NCI-H1105 treated with DMSO at 0.1 percent for 48 hours (cell line): ENCODE measurements at places on chromosomes 16 and 17.

GRCh38 chr17:74135391-74136167 lies 67.9 kb upstream of the RPL38 start:
- DNase-seq, result no peak

DNA sequence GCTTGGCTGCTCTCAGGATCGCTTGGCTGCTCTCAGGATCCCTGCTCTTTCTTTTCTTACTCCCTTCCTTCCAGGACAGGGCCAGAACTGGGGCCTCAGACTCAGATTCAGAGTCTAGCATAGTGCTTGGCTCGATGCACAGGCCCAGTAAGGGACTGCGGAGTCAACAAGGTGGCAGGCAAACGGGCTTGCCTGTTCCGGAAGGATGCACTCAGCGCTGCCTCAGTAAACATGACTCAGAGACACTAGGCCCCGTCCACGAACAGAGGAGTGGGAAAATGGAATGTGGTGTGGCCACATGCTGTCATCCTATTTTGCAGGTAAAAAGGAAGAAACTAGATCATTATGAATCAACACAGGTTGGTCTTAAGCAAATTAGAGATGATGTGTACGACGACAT lies 9.8 kb downstream of the SPHK1 start:
- DNase-seq, result no peak

- no peak for DNase-seq
Measured at GRCh38 chr17:39534768-39535405, 72.8 kb downstream of the NEUROD2 start.

DNA sequence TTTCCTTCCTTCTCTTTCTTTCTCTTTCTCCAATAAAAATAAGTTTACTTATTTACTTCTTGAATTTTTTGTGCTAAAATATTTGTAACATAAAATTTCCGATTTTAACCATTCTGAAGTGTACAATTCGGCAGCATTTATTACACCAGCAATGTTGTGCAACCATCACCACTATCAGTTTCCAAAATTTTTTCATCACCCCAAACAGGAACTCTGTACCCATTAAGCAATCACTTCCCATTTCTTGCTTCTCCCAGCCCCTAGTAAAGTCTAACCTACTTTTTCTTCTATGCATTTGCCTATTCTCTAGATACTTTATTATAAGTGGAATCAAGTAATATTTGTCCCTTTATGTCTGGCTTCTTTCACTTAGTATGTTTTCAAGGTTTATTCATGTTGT lies 2.5 kb upstream of the HP start:
- no peak for DNase-seq

DNA sequence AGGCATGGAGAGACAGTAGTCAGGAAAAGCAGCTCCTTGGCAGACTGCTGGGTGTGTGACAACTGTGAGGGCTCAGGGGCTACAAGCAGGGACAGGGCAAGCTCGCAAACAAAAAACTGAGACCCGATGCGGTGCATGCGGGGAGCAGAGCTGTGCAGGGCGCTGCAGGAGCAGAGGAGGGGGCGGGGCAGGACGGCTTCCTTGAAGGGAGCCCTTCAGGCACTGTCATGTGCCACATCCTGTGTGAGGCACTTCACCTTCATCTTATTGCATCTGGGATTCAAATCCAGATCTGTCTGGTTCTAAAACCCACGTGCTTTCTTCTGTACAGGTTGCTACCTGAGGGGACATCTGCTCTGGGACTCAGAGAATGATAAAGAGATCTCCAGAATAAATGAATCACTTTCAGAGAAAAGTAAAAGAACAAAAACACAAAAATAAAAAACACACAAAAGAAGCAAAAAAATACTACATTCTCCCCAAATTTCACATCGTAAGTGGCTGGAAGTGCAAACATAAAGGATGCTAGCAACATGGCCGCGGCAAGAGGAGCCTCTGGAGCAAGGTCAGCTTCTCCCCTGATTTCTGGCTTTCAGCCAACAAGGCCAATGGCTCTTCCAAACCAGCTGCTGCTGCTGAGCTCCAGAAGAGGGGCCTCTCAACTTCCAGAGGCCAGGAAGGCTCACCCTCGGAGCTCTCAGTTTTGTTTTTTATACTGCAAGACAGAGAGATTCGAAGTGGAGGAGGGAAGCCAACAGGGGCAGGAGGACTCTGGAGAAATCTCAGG lies 14.2 kb downstream of the LYRM9 start:
- DNase-seq, result peak; percentile 17

DNA sequence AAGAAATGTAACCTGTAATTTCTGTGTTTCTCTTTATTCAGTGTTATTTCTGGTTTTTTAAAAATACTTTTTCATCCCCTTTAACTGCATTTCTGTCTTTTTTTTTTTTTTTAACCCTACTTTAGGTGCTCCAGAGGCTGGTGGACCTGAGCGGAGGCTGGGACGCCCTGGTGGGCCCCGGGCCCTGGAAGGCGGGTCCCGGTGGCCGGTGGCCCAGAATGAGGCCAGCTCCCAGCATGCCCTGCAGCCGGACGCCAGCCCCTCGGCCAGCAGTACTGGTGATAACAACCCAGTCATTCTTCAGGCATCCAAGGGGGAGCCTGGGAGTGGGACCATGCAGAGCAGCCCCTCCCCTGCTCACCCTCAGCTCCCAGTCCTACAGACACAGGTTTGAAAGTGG lies 1.5 kb downstream of the SRCAP start:
- DNase-seq, result no peak

- no peak for DNase-seq
Measured at GRCh38 chr16:7550096-7550495, 217.5 kb downstream of the RBFOX1 start.

DNA sequence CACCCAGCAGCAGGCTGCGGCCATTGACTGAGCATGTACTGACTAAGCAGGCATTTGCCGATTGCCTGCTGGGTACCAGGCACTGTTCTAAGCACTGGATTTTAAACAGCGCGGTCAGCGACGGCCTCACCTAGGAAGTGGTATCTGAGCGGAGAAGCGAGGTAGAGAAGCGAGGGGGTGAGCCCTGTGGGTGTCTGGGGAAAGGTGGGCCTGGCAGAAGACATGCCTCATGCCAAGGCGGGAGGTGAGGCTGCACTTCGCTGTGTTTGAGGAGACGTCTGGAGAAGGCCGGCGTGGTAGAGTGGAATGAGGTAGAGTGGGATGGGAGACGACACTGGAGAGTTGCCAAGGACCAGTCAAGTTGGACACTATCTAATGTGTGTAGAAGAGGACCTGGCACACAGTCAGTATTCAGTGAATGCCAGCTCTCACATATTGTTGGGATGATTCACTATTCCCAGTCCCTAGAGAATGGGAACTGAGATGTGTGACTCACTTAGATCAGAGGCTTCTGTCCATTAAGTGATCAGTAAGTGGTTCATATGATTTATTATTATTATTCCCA lies 14.4 kb downstream of the SYCE1L start:
- DNase-seq, result peak; percentile 14

DNA sequence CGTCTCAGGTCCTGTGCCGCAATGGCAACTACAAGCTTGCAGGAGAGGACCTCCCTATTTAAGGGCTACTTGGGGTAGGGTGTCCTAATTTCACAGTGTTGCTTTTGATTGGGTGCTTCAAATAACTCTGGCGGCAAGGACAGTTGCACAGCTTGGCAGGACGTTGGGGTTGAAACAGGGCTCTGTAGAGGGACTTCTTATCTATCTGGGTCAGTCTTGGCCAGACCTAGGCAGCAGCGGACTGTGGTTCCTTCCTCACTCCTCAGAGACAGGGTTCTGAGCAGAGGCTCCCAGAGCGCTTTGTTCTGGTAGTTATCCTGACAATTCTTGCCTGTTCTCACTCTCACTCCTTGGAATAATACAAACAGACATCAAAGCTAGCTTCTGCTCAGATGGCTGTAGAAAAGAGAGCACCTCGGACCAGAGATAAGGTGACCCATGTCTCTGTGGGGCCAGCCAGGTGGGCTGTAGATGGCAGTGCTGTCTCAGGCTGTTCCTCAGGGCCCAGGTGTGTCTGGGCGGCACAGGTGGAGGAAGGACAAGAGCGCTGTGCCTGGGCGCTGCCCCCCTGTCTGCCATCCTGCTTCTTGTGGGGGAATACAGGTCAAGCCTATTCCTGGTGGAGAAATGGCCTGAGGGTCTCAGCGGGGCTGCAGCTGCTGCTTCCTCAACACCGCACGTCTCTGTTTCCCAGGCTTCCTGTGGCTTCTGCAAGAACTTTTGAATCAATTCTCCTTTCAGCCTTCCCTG lies 61.0 kb downstream of the PLD6 start:
- DNase-seq, result no peak

DNA sequence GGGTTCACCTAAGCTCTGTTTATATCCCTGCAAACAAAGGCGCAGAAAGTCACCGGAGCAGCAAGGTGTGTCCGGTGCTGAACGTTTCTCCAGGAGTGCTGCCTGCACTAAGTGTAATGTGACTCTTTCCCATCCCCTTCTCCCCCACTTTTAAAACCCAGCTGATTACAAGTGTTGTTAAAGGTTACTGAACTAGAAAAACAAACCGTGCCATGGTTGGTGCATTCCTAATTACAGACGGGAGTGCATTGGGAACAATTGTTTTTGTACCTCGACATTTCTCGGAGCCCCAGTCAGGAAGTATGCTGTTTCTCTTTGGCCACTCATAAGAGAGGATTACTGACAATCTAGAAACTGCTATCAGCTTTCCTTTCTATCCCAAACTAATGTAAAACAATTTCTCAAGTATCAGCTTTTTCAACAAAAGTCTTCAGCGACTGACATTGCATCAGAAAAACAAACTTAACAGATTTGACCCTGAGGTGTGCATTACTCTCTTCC lies 441.0 kb upstream of the SALL1 start:
- peak; percentile 84 for DNase-seq

GRCh38 chr16:75931043-75931442 lies 204.8 kb upstream of the CPHXL start:
- DNase-seq, result no peak

GRCh38 chr16:73915935-73916334 lies 380.7 kb upstream of the PSMD7 start:
- no peak for DNase-seq

GRCh38 chr16:13803974-13804373 lies 116.0 kb upstream of the ERCC4 start:
- DNase-seq, result no peak

DNA sequence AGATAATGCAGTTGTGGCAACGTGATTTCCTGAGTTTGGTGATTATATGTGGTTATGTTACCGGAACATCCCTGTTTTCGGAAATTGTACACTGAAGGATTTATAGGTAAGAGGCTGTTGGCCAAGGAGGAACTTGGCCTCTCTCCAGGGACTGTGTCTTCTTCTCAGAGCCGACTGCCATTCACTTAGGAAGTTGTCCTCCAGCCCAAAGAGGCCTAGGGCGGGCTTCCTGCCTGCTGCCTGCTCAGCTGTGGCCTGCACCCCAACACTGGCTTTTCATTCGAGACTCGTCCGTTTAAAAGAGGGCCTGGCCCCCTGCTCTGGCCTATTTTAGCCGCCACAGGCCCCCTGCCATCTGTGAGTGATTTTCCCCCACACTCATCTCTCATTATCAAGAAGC lies 64.3 kb downstream of the ZDHHC7 start:
- DNase-seq, result no peak

GRCh38 chr16:50354629-50355456 lies 13.9 kb downstream of the BRD7 start:
- DNase-seq, result peak; percentile 64

DNA sequence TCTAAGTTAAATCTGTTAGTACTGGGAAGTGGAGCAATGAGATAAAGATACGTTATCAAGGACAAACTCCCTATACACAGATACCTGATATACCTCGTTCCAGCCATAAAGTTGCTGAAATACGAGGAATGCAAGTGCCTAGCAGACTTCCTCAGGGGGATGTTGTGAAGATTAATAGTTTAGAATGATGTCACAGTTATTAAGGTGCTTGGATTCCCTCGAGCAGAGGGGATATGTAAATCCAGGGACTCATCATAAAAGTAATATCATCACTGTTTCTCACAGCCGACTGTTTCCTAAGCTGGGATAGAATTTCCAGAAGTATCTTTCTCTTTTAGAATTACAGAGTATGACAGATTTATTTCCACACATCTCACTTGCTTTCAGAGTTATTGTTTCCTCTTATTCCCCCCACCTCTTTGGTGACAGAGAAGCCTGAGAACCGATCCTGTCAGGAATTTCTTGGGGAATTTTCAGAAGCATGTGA lies 28.4 kb upstream of the ZFHX3 start:
- no peak for DNase-seq

DNA sequence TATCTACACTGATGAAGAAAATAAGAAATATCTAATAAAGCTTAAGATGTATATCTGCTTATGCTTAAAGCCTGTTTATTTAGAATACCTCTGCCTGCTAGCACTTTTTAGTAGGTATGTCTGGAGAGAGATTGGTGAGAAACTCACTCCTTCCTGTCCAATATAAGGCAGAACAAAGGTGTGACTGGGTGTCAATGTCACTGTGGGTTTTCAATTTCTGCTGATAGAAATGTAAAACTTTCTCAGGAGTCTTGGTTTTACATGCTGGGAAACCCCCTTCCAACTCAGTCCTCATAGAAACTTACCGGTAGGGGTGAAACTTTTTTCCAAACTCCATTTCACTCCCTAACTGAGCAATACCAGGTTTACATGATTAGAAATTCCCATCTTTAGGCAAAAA lies 17.8 kb upstream of the MPHOSPH6 start:
- DNase-seq, result no peak

DNA sequence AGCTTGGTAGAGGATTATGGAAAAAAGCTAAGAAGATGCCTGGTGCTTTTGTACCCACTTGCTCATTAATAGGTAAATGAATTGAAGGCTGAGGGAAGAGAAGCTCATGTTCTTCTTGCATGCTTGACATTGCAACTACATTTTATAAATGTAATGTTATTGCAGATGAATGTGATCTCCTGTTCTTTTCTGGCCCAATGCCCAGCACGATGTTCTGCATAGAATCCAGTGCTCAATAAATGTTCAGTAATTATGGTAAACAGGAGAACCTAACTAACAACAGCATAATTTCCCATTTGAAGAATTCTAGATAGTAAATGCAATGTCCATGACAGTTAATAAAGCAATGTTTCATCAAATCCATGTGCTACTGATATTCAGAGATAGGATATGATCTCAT lies 638.2 kb upstream of the SOX9 start:
- DNase-seq, result peak; percentile 55

- no peak for DNase-seq
Measured at GRCh38 chr17:81128774-81129173, 36.5 kb upstream of the PVALEF start.
